ENCODE measurements at places on chromosomes 3 and 15.

DNA sequence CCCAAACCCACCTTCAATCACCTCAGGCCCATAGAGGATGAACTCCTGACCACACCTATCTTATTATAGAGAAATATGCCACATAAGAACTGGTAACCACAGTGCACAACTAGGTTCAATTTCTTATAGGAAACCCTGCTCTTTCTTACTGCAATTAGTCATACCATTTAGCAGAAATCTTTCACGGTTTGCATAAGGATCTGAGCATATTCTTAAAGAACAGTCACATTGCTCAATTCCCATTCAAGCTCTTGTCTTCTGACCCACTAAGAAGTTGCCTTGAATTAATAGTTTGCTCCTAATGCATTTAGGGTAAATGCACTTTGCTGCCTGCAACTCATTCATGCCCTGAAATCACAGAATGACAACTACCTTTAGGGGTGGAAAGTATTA, 9.2 kb downstream of the ERC2 start:
- no peak for DNase-seq

DNA sequence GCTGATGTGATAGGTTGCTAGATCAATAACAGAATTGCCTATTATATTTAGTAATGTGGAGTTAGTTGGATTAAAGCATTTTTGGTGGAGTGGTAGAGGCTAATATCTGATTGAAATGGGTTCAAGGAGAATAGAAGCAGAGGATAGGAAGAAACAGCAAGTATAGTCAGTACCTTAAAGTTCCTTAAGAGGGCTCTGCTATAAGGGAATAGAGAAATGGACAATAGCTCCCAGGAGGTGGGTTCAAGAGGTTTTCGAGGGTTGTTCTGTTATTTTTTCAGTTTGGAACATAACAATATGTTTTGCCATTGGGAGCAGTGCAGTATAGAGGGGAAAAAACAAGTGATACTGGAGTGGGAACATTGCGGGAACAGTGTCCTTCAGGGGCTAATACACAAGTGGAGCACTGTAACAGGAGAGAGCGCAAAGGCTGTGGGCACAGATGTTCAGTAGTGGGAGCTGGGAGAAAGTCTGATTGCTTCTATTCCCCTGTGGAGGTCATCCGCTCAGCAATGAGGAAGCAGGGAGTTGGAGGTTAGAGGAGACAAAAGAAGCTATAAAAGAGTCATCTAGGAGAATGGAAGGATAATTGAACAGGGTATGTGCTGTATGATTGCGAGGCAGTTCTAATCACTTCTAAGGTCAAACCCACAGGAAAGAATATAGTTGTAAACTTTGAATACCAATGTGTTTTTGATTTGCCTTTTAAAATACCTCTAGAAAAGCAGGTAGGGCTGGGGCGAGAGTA, 3.3 kb downstream of the MRPS11 start:
- DNase-seq, result no peak

- no peak for DNase-seq
These were observed 88.9 kb upstream of the CCNL1 start for GRCh38 chr3:157248590-157249422.

GRCh38 chr3:183819831-183820230, 5.5 kb downstream of the MAP6D1 start:
- DNase-seq, result no peak

GRCh38 chr3:132804498-132804897, 82.3 kb upstream of the NPHP3 start:
- DNase-seq, result no peak

- no peak for DNase-seq
These were observed 222.8 kb downstream of the FOXP1 start for GRCh38 chr3:71360764-71361163.
